ENCODE measurements at places on chromosomes 6 and 20.
A peak's percentile ranks its signal among the peaks of the same experiment; 100 is the strongest.

DNA sequence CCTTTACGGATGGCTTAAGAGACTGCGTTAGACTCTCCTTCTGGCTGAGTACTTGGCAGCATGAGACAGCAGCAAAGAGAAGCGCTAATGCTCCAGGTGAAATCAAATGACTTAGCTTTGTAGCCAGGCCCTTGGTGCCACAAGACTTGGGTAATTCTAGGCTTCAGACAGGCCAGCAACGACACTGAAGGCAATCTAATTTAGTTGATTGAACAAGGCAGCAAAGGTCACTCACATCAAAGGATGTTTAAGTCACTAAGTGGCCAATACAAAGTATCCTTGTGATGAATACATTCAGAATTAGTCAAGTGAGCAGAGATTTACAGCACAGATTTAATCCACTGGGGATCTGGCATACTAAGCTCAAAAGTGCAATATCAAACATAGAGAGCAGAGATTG, 113.2 kb downstream of the FAM83B start:
- DNase-seq = no peak

DNA sequence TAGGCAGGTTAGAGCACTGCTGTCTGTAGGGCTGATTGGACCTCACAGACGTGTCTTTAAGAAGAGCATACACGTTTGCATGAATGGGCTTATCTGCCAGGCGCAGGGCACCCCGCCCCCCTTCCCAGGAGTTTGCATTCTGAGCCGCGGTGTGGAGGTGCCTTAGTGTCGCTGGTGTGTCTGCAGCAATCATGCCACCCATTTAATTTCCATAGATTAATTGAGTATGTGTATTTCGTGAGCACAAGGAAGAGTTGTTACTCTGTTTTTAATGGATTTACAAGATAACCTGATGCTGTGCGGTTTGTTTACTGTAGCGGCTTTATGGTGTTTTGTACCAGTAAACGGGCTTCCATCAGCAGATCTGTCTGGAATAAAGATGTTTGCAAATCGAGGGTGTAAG, 107.7 kb downstream of the ZDHHC14 start:
- DNase-seq = no peak

- peak; percentile 47 for DNase-seq
Observed at GRCh38 chr6:25942561-25943147, 12.2 kb upstream of the SLC17A2 start.

DNA sequence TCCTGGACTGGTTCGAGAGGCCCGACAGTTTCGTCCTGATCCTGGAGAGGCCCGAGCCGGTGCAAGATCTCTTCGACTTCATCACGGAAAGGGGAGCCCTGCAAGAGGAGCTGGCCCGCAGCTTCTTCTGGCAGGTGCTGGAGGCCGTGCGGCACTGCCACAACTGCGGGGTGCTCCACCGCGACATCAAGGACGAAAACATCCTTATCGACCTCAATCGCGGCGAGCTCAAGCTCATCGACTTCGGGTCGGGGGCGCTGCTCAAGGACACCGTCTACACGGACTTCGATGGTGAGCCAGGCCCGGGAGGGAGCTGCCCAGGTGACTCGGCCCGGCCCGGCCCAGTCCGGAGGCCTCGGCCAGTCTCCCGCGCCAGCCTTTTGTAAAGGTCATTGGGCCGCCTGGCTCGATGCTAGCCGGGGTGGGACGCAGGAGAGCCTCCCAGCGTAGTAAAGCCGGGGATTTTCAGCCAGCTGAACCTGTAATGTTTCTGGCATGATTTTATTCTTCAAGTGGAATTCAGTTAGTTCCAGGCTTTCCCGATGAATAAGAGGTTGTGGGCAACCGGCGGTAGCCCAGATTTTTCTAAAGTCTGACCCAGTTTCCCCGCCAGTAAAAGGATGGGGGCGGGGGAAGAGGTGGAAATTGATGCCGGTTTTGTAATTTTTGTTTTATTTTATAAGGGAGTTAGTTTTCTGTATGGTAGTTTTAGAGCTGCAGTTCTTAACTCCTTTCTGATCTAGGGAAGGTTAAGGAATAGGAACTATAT, 1.4 kb downstream of the PIM1 start:
- DNase-seq = peak; percentile 40

GRCh38 chr20:5580940-5581708, 169.1 kb upstream of the SHLD1 start:
- DNase-seq = no peak

DNA sequence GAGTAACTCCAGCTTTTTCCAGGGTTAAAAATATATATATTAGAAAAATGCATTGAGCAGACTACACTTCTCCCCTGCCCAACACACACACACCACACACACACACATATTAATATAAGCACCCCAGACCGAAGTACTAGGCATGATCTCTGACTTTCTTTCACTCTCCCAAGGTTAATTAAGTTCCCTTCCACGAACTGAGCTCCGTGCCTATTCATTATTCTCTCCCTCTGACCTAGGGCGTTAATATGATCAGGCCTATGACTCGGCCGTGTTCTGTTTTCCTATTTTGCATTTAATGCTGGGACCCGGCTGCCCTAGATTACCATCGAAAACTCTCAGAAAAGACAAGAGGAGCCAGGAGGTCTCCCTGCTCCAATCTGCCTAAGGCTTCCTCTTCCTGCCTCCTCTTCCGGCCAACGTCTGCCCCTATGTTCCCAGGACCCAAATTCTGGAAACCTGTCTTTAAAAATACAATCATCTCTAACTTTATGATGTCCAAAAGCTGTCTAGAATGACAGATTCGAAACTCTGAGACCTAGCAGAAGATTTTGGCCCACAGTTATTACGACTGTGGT, 6.1 kb upstream of the POU3F2 start:
- DNase-seq = no peak

DNA sequence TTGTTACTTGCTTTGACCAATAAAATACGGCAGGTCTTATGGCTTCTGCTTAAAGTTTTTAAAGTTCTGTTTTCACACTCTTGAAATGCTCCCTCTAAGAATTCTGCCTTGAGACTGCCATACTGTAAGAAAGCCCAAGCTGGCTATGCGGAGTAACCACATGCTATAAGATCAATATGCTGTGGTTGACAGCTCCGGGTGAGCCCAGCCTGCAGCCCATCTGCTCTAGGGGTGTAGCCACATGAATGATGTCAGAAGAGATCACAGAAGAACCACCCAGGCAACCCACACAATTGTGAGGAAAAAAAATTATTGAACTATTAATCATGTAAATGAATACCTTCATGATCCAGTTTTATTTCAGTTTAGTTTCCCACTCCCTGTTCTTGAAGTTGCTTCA, 26.1 kb upstream of the SH3BGRL2 start:
- DNase-seq = no peak

- DNase-seq = no peak
Observed at GRCh38 chr6:10877871-10878270, 4.0 kb downstream of the GCM2 start.

- DNase-seq = peak; percentile 77
Observed at GRCh38 chr20:23340524-23340923, 10.1 kb upstream of the NXT1 start.

- no peak for DNase-seq
Observed at GRCh38 chr20:47578543-47578942, 76.9 kb downstream of the NCOA3 start.

DNA sequence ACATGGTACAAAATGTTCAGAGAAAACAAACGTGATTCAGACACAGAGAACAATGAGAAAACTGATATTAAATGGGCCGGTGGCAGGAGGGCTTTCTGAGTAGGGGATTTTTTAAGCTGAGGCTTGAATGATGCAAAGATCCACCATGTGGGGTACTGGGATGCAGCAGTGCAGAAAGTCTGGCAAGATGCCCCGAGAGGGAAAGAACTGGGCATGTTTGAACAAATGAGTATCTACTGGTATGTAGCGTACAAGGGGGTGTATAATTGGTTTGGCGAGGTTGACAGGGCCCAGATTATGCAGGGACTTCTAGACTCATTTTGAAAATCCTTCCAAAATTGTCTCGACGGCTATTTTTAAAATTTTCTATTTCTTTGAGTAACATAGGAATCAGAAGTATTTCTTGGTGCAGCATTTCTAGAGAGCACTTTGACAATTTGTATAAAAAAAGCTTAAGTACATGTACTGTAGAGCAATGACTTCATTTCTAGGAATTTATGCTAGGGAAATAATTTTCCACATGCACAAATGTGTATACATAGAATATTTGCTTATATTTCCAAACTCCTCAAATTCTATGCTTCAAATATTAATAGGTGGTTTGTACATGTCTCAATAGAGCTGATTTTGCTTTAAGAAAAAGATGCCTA, 119.6 kb upstream of the DOK5 start:
- no peak for DNase-seq

DNA sequence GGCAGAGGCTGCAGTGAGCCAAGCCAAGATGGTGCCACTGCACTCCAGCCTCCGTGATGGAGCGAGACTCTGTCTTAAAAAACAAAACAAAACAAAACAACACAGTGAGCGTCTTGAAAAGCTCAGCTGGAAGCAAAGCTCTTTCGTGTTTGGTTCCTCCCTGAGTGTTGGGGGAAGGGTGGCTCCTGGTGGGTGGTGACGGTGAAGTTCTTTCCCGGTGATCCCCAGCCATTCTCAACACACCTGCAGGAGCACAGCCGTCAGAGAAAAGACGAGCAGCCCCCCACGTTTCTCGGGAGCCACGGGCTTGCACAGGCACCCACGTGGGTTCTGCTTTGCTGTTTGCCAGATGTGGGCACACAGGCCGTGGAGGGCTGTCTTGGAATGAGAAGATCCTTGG, 3.2 kb downstream of the BHLHE23 start:
- DNase-seq = no peak

DNA sequence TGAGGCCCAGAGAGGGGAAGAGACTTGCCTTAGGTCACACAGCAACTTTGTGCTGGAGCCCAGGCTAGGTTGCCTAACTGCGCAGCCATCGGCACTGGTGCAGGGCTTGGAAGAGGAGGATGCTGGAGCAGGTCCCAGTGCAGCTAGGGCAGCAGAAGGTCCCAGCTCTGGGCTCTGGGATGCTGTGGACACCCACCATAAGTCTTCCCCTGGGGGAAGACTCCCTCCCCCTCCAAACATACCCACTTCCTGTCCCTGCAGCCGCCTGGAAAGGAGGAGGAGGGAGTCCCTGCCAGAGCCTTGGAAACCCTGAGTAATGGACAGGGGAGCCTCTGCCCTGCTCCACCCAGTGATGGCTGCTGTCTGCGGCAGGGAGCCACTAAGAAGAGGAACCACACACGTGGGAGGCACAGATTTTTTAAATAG, 93.6 kb downstream of the NCR2 start:
- DNase-seq = peak; percentile 73

DNA sequence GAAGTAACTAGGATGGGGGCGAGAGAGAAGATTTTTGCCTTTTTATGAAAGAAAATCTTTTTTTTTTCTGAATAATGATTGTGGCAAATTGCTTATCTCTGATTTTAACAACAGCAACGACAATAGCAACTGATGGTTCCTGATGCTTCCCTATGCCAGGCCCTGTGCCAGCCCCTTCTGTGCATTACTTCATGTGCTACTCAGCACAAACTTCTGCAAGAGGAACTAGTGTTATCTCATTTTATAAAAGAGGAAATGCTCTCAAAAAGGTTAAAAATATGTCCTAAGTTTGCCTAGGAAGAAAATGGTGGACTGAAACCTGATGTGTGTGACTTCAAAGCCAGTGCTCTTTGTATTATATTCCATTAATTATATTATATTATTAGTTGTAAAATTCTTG, 74.0 kb upstream of the RALGAPA2 start:
- DNase-seq = no peak

- DNase-seq = no peak
Observed at GRCh38 chr20:53769041-53769440, 175.4 kb upstream of the ZNF217 start.

- DNase-seq = no peak
Observed at GRCh38 chr6:106110164-106110826, 24.2 kb downstream of the PRDM1 start.

DNA sequence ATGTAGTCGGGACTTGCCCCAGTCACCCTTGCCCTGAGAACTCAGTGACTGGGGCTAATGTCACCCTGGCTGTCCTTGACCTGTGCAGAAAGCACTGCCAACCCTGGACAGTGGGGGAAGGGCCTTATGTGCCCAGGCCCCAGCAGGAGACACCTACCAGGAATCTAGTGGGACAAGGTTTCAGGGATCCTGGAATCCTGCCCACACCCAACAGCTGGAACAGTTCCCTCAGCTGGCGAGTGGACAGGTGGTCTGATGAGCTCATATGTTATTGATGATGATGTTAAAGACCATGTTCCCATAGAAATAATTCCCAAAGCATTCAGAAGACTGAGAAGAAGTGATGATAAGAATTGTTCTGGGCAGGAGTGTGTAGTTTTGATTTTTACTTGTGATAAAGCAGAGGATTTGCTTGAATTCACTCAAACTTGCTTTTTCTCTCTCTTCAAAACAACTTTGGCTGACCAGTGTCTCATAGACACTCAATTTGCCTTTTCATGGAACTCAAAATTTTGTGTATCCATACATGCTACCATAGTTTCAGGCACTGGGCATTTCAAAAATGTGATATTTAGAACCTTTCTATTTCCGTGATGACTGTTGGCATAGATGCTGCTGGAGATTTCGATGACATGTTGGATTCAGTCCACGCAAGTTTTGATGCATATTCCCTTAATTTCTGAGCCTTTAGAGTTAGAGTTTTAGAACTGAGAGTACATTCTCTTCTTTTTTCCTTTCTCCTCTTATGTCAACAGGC, 79.3 kb downstream of the SLC22A3 start:
- no peak for DNase-seq

GRCh38 chr6:30497714-30498113, 8.4 kb downstream of the HLA-E start:
- no peak for DNase-seq

DNA sequence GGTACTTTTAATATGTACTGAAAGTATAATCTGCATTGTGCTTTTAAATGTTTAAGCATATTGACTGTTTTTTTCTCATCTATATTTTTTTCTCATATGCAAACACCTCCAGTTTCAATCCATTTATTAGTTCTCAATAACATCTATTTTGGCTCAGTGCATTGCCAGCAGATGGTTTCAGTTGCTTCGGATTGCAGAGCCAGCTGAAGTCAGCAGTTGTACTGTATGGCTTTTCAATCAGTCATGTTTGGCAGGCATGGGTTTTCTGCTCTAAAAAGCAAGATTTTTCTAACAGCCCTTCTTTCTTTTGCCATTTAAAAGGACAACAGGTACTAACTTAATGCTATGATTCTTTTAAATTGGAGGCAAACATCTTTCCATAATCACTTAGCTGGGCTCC, 121.2 kb downstream of the CD109 start:
- DNase-seq = no peak

- peak; percentile 44 for DNase-seq
Observed at GRCh38 chr6:152401978-152402377, 235.2 kb downstream of the SYNE1 start.

- no peak for DNase-seq
Observed at GRCh38 chr6:17577059-17577458, 23.0 kb upstream of the FAM8A1 start.

- DNase-seq = peak; percentile 51
Observed at GRCh38 chr6:13767121-13767808, 47.1 kb downstream of the MCUR1 start.

- DNase-seq = no peak
Observed at GRCh38 chr6:63813566-63814120, 178.0 kb downstream of the PHF3 start.

DNA sequence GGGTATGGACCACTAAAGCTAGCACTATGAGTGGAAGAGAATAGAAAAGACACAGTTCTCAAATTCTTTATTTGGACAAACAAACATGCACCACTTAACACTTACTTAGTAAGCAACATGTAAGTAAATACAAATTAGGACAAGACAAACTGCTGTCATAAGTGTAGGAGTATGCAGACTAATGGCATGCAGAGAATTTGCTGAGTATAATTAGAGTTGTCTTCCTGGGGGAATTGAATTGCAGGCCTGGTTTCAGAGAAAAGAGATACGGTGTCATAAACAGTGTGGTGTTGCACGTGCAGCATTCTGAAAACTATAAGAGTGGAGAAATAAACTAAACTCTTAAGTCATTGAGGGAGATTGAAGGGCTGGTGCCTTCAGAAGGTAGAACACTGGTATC, 125.2 kb upstream of the EYA4 start:
- no peak for DNase-seq
